ENCODE measurements at places on chromosomes 5 and 9.

GRCh38 chr9:121844098-121844497, 192.7 kb downstream of the DAB2IP start:
- no peak for DNase-seq

GRCh38 chr5:135250671-135251070, 148.4 kb downstream of the MACROH2A1 start:
- no peak for DNase-seq

DNA sequence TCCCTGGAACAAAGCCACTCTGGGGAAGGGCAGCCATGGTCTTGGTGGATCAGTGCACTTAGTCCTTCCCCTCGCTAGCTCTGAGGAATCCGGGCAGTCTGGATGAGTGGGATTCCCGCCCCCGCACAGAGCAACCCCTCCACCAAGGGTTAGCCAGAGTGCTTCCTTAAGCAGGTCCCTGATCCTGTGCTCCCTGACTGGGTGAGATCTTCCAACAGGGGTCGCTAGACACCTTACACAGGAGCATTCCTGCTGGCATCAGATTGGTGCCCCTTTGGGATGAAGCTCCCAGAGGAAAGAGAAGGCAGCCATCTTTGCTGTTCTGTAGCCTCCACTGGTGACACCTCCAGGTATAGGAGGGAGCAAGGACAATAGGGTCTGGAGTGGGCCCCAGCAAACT, 228.8 kb downstream of the AP3B1 start:
- DNase-seq = no peak

GRCh38 chr5:147690595-147690994, 91.9 kb downstream of the JAKMIP2 start:
- DNase-seq = no peak

DNA sequence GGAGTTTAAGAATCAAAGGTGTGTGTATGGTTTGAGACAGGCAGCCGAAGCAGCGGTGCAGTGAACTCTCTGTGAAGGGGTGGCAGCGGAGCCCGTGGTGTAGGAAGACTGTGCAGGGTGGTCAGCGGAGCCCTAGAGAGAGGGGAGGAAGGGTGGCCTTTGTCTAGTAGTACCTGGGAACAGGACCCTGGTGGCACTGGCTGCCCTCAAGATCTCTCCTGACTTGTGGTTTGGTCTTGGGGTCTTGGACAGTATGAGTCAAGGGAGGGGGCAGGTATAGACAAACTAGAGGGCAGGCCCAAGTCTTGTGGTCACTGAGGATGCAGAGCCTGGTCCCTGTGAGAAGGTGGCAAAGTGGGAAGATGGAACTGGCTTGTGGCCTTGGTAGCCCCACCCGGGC, 7.1 kb upstream of the NKX2-5 start:
- DNase-seq = no peak

Measured in AG09319 (cell line).